ENCODE measurements at places on chromosomes 12 and 14.

DNA sequence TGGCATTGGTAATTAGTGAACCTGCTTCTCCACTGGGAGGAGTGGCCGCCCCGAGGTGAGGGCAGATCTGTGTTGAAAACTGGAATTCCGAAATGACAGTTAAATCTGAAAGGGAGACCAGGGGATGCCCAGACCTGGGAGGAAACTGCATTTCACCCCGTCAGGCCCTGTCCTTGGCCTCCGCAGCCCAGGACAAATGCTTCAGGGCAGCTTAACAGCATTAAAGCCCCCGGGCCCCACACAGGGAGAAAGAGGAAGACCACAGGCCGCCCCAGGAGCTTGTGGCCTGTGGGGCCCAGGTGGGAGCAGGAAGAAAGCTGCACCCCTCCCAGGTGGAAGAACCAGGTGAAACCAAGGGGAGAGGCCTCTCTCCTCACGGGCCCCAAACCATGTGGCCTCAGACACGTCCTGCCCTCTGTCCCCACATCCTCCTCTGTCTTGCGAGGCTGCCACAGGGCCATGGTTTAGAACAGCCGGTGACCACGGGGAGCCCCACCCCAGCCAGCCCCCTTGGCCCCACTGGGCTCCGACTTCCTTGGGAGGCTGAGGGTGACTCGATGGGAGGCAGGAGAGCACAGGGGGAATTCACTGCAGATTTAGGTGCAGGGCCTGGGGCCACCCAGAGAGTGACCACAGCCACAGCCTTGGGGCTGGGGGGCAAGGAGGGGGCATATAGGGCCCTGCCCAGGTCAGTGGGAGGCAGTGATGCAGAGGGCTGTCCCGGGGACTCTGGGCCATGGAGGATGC is 265.4 kb downstream of the ADGRD1 start:
- no peak for DNase-seq

GRCh38 chr14:69519204-69520100 is 34.9 kb downstream of the PLEKHD1 start:
- DNase-seq, result no peak

DNA sequence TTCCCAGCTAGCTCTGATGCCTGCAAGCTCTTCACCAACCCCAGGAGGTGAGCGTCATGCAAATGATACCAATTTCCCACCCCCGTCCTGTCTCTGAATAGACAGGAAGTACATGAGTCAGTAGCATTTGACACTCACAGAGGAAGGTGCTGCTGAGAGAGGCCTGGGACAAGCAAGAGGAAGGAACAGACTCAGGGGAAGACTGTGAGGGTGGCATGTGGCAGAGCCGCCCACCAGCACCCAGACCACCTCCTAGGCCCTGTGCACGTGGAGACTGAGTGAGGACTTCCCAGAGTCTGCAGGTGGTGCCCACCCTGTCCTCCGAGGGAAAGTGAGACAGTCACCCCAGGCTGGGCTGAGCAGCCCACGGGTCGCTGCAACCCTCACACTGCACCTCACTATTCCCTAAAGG is 199.5 kb upstream of the SFSWAP start:
- peak; percentile 23 for DNase-seq

GRCh38 chr14:65373016-65373670 is 39.4 kb upstream of the FUT8 start:
- DNase-seq, result no peak

GRCh38 chr12:104299842-104300481 is 3.6 kb upstream of the EID3 start:
- no peak for DNase-seq

- DNase-seq, result no peak
These were observed 1.5 kb downstream of the ATP2B1 start for GRCh38 chr12:89706986-89707702.

- DNase-seq, result no peak
These were observed 263.4 kb upstream of the PLEKHG7 start for GRCh38 chr12:92439420-92439805.

DNA sequence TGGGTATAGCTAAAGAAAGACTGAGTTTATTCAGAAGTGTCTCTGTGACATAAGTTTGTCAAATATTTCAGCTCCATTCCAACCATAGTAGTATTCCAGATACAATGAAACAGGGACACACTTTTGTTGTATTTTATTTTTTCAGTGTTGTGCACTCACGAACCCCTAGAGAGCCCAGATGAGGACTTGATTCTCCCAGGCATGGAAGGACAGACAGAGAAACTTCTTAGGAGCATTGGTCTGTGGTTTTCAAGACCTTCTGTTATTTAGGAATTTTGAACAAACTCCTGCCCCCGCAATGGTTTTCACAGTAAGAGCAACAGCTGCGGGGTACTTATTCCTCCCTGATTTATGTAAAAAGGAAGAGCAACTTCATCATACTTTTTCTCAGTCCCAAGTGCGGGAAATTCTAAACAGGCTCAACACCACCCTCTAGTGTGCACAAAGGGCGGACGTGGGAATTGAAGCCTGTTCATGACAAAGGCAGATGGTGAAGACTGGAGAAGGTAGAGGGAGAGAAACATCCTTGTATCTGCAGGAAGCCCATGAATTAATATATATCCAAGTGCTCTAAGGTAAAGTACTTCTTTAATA is 147.6 kb downstream of the PAH start:
- peak; percentile 28 for DNase-seq

DNA sequence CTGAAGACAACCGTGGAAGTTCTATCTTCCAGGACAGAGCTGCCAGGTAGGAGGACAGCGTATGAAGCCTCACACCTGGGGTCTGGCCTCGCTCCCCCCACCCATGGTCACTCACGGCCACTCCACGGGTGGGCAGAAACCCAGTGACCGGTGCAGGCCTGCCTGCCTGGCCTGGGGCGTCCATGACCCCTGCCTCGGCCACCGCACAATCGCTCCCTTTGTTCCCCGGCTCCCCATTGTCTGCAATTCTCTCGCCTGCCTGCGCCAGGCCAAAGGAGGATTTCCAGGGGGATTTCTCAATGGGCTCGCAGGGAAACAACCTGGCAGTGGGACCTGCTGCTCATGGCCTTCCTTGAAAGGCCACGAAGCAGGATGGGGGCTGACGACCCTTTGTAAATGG is 22.6 kb downstream of the CCDC85C start:
- DNase-seq, result no peak

DNA sequence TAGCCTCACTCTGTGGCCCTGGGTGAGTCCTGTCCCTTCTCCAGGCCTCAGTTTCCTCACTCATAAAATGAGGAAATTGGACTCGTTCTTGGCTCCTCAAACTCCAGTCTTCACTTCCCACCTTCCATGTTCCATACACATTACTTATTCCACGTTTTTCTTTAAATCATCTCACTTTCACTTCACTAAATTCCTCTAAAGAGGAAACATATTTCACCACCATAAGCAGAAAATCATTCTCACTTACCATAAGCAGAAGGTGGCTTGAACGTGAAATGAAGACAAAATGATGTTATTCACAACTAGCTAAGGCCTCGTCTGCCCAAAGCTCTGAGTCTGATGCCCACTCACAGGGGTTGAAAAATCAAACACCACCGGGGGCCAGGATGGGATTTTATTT is 278.3 kb downstream of the ADGRD1 start:
- DNase-seq, result no peak

GRCh38 chr12:67067453-67068203 is 201.5 kb upstream of the CAND1 start:
- DNase-seq, result no peak

GRCh38 chr12:65840793-65841670 is 16.7 kb downstream of the HMGA2 start:
- no peak for DNase-seq

- no peak for DNase-seq
These were observed 195.6 kb downstream of the PELI2 start for GRCh38 chr14:56313789-56314188.

- peak; percentile 47 for DNase-seq
These were observed 5.1 kb downstream of the DPPA3 start for GRCh38 chr12:7716381-7716780.

DNA sequence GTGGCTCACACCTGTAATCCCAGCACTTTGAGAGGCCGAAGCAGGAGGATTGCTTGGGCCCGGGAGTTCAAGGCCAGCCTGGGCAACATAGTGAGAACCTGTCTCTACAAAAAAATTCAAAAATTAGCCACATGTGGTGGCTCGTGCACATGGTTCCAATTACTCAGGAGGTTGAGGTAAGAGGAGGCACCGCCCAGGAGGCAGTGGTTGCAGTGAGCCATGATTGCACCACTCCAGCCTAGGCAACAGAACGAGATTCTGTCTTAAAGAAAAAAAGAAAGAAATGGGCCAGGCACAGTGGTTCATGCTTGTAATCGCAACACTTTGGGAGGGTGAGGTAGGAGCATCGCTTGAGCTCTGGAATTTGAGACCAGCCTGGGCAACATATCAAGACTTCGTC is 33.5 kb downstream of the MAP1LC3B2 start:
- no peak for DNase-seq

DNA sequence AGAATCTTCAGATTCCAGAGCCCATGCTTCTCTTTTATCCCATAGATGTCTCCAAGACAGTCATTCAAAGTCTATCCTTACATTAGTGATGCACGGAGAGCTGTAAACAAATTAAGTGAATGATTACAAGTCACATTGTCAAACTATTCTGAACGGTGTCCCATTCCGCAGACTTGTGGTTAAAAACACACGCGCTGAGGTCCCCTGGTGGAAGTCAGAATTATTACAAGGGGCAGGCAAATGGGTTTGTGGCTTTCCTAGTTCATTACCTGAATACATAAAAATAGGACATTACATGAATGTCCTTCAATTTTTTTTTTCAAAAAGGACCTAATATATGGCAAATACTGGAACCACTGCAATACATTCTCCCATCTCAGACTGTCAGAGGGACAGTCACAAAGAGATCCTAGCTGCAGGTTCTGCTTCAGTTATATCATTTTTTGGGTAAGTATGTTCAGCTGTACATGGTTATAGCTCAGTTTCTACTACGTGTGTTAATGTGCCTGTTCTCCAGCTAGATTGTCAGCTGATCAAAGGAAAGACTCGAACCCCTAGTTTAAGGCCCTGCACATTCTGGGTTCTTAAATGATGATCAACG is 53.1 kb upstream of the STON2 start:
- no peak for DNase-seq

GRCh38 chr14:103094406-103095209 is at the start of gene EXOC3L4:
EXOC3L4 (plus strand) TSS chr14:103094725; CDS start chr14:103100220, 5,495 bp downstream.
- no peak for DNase-seq

DNA sequence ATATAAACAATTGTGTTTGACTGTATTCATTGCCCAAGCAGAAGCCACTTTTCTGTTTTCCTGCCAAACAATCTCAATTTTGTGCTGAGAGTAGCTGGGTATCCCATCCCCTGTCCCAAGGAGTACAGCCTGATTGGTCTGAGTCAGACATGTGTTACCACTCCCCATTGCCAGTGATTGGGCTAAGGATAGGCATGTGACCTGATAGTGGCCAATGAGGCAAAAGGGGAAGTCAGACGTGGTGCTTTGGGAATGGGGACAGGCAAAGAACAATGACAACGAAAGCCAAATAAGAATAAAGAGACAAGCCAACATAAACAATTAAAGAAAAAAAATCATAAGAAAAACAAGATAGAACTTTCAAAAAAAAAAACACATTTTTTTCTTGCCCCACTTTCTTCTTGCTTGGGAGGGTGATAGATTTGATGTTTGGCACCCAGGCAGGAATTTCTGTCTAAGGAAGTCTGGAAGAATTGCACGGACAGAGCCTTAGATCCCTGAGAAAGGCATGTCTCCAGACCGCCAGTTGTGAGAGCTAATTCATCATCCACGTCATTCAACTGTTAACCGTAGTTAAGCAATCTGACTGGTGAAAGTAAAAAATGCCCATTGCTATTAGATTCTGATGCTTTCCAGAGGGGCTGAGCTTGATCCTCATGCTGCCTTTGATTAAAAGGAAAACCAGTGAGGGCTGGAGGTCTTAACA is 626.6 kb upstream of the TMEM132C start:
- no peak for DNase-seq

DNA sequence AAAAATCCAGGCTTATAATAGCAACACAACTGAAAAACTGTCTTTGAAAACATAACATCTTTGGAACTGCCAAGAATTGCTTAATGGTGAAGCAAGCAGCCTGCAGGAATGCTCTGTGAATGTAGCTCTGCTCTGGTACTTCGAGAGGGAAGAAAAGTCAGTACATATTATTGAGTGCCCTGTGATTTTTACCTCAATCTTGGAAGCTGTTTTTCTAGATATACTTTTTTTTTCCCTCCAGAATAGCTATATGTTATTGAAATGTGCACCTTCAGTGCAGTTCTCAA is 508.1 kb downstream of the PCNX1 start:
- no peak for DNase-seq

DNA sequence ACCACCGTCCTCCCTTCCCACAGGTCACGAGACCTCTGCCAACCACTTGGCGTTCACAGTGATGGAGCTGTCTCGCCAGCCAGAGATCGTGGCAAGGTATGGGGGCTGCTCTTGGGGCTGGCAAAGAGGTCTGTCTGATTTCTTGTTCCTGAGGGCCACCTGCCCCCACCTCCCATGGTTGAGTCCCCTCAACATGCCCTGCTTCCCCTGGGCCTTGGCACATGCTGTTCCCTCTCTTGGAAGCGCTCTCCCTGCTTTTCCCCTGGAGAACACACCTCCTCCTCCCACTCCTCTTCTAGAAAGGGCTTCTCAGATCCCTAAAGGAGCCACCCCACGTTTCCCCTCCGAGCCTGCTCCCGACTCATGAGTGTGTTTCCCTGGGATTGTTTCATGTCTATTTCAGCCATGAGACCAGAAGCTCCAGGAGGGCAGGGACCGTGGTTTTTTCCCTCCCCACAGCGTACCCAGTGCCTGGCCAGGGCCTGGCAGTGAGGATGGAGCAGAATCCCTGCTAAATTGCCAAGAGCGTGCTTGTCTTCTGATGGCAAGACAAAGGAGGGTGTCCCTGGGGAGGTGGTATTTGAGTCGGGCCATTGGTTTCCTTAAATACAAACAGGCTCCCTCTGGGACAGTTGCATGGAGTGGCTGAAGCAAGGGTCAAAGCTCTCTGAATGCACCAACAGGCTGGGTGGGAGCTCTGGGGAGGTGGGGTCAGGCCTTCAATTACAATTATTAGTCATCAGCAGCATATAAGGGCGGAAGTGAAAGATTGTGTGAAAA is 34.1 kb downstream of the CYP46A1 start:
- DNase-seq, result no peak

GRCh38 chr14:67553547-67553946 is 20.5 kb downstream of the PLEKHH1 start:
- DNase-seq, result no peak

DNA sequence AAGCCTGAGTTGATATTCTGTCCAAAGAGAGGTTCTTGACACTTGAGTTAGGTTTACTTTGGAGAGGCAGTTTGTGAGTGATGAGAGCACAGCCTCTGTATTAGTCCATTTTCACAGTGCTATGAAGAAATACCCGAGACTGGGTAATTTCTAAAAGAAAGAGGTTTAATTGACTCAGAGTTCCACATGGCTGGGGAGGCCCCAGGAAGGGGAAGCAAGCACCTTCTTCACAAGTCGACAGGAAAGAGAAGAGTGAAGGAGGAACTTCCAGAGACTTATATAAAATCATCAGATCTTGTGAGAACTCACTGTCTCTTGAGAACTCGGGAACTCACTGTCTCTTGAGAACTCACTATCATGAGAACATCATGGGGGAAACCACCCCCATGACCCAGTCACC is 5.4 kb downstream of the ZC3H14 start:
- no peak for DNase-seq
